Kidney glomerular epithelial cell (primary cell): ENCODE measurements at places on chromosomes 6 and 20.

DNA sequence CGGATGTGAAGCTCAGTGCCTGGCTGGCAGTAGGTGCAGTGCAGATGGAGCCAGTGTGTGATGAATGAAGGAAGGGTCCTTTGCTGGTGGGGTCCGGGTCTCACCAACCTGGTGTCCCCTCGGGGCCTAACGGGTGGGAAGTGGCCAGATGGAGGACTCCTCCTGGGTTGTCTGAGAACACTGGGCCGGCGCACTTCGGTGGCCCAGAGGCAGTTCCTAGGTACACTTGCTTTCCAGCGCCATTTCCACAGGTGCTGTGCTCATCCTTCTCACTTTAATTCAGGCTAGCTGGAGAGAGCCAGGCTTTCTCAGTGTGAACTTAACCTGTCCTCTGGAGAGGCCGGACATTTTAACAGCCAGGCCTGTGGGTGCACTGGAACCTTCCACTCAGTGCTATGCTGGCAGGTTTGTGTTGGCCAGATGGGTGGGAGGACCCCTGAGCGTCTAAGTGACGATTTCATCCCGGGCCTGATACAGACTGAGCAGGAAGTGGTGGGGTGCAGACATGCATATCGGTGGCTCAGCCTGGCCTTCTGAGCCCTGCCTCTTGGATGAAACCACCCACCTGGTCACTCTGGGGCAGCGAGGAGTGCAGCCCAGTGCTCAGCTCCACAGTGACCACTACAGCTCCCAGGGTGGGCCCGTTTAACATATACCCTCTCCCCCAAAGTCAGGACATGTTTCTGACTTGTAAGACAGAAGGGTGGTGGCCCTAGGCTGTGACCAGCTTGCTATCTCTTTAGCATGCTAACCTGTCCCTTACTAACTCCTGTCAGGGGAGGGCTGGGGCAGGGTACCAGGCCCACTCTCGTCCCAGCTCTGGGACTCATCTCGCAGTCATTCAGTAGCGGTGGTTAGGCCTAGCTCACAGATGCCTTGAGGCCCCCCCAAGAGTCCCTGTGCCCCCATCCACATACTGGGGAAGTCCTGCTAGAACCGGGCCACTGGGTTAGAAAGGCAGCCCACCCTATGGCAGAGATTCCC, 8.2 kb upstream of the PYGB start:
- peak; percentile 22 for DNase-seq

DNA sequence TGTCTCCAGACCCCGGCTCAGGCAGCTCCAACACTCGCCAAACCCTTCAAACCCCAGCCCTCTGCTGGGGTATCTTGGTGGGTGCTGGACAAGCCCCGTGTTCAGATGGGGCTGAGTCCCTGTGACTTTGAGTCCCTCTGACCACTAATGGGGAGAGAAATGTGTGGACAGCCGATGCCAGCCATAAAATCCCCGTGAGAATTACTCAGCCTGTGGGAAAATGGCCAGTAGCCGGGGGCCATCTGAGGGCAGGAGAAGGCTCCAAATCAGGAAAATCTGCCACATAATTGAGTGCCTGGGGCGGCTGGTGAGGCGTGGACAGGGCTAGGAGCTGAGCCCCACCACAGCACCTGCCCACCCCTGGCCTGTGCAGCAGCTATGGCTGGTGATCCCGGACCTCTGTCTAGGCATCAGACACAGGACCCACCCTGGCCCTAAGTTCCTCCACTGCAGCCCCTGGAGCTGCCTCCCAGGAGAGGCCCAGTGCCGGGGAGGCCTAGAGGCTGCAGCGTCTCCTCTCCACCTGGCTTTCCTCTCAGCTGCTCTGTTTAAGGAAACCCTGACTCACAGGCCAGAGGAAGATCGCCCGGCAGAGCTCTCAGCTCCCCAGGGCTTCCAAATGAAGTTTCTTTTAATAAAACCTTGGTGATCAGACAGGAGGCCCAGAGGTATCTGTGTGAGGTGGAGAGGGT, 53.7 kb upstream of the SLCO4A1 start:
- no peak for DNase-seq

DNA sequence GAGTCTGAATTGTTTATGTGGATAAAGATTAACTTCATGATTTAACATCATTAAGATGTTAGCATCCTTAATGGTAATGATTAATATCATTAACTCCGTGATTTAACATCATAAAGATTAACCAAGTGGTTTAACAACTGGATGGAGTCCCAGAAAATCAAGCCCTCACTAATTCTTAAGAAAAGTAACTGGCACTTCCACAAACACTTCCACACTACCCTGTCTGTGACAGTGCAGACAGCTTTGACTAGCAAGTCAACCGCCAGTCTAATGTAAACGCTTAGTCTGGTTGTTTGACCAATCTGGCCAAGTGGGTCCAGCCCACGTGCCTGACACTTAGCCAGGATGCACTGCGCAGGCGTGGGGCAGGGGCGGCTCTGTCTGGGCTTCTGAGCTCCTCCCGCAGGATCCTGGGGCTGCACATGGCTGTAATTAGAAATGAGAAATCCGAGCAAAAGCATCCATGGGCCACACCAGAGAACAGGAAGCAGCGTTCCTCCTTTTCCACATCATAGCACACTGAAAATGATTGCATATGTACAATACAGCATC, 424.2 kb downstream of the FOXA2 start:
- DNase-seq, result peak; percentile 73

DNA sequence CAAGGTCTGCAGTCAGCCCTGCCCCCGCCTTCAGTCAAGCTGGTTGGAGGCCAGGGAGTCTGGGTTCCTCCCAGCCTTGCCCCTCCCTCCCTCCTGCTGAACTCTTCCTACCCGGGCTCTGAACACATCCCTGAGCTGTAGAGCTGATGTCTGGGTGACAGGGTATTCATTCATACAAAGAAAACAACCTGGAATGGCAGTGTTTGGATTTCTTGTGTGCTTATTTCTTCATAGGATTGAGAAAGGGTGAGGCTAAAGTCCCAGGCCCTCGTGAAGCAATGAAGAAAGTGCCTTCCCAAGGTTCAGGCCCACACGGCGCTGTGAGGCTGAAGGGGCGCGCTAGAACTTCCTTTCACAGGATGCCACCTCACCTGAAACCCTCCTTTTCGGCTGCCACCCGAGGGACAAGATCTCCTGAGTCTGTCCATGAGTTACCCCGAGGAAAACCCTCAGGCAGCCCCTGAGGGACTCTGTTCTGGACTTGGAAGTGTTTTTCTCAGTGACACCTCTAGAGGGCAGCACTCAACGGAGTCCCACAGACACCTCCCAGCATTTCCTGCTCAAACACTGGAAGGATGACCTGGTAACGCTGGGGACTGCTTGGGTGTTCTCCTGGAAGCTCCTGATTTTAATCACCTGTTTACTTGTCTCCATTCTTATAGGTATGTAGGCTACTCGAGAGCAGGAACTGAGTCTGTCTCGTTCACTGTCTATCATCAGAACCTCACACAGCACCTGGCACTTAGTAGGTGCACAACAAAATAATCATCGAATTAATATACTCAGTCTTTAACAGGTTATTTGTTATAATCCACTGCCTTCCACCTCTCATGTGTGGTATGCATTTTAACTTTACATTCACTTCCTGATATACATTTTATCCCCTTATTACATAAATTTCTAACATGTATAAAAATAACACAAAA, 11.8 kb upstream of the GSTA1 start:
- peak; percentile 45 for DNase-seq

- no peak for DNase-seq
Observed at GRCh38 chr6:148203970-148204369, 138.7 kb upstream of the SASH1 start.

DNA sequence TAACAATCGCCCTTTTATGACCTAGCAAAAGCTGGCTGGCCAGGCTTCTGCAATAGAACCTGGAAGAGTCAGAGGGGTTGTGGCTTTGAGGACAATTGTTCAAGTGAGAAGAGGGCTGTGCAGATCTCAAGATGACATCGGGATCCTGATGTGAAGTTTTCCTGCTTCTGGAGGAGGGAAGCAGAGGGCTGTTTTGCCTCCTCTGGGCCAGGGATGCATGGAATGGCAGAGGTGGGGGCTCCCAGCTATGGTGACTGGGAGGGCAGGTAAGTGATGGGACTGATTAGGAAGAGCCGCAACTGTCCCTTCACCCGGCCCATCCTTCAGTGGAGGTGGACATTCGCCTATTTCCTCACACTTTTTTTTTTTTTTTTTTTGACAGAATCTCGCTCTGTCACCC, 43.4 kb upstream of the BLCAP start:
- DNase-seq, result no peak

GRCh38 chr6:34226731-34227586, 9.7 kb upstream of the HMGA1 start:
- DNase-seq, result no peak

DNA sequence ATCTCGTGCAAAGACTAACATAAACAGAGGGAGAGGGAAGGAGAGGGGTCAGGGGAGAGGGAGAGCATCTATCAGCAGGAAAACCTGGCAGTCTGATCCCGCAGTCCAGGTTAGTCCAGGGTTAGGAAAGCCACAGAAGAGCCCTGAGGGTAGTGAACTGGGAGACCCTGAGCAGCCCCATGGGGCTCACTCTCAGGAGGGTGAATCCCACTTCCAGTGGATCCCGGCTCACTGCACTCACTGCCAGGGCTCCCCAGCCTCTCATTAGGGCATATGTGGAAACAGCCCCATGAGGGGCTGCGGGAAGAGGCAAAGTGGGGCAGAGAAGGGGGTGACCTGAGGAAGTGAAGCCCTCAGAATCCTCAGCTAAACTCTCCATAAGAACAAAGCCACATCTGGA, 329.9 kb downstream of the UBE3D start:
- DNase-seq, result no peak

- DNase-seq, result no peak
Observed at GRCh38 chr6:90820436-90820835, 233.6 kb upstream of the MAP3K7 start.

DNA sequence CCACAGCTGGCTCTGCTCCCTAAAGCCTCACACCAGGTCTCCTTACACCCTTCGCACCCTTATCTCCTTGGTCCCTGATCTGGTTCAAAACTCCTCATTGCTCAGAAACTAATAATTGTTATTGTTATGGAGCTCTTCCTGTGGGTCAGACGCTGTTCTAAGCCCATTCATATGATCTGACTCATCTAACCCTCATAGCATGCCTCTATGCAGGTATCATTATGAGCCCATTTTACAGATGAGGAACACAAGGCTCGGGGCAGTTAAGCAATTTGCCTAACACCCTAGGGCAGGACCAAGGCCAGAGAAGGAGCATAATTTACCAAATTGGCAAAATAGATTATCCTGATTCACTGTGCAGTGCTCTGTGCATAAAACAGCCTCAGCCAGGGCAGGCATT, 51.8 kb upstream of the CCDC167 start:
- DNase-seq, result no peak

DNA sequence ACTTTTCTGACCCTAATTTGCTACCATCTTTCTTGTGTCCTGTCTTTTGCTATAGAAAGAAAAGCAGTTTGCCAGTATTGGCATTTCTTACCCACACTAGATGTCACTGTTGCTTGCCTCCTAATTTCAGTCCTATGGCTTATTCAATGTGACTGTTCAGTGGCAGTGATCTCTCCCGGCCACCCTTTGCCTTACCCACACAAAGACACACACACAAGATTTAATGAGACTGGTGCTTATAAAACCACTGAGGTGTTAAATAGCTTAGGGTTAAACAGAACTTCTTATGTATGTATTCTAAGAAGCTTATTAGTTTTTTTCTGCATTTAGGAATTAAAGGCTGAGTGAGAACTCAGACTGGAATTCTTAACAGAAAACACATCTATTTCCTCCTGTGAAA, 233.6 kb upstream of the ASCC3 start:
- DNase-seq, result peak; percentile 53

GRCh38 chr6:43869079-43869710, 99.2 kb downstream of the VEGFA start:
- DNase-seq, result no peak

- no peak for DNase-seq
Observed at GRCh38 chr20:43721097-43721428, 5.7 kb downstream of the GTSF1L start.

GRCh38 chr6:25042036-25042521, 106.3 kb upstream of the RIPOR2 start:
- no peak for DNase-seq

DNA sequence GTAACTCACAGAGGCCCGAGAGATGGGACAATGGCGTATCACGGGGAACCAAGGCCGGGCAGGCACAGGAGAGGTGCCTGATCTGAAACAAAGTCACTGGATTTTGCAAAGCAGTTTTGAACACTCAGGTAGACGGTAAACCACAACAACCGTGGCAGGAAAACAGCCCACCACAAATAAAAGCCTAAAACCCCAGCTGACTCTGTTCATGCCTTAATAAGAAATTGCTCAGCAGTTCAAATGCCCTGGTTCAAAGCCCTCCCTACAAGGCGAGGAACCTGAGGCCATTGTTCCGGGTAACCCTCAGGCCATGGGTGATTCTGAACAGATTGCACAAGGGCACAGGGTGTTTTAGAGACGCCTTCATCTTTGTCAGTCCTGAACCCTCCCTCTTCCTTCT, 114.2 kb downstream of the MAP3K7 start:
- no peak for DNase-seq

DNA sequence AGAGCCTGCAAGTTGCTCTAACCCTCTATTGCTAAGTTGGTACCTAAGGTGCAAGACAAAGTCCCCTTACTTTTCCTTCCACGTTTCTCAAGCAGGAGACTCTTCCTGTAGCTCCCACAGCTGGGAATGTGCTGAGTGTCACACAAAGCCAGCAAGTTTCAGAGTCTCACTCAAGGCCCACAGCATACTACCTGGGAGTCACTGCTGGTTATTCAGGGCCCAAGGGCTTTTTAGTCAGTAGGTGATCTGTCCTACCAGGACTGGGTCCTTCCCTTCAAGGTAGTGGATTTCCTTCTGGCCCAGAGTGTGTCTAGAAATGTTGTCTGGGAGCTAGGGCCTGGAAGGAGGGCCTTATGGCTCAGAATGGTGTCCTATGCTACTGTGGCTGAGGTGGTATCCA, 261.9 kb upstream of the CITED2 start:
- no peak for DNase-seq
